Hindlimb muscle (tissue), 1 donor: ENCODE measurements at places on chromosomes 3 and 15.

- peak; percentile 36 for DNase-seq
Measured at GRCh38 chr15:73873889-73874511, 636 bp downstream of the TBC1D21 start.

- no peak for DNase-seq
Measured at GRCh38 chr3:97815149-97815917, 6.5 kb upstream of the CRYBG3 start.

DNA sequence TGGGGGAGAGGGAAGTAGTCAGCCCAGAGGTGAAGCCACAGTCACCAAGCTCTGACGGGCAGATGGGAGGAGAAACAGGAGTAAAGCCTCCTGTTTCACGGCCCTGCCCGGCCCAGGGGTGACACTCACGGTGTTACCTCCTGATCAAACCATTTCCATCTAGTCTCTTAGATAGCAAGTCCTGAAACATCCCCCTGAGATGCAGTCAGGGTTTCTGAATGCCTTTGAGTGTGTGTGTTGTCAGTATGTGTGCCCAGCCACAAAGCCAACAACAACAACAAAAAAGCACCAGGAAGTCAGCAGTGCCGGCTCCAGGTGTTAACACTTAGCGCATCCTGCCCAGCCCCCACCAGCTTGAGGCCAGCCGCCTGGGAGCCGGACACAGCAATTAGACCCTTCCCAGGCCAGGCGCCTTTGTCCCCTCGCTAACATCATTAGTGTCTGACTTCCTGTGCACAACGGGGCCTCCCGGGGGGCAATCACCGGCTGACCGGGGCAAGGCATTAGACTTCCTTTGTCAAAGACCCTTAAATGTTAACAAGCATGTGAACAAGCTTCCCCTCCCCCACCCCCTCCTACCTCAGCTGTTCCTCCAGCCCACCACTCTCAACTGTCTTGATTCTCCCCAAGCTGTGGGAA, 34.5 kb downstream of the IL17RD start:
- no peak for DNase-seq

- DNase-seq = no peak
Measured at GRCh38 chr3:58681863-58682262, 15.3 kb upstream of the FAM3D start.

DNA sequence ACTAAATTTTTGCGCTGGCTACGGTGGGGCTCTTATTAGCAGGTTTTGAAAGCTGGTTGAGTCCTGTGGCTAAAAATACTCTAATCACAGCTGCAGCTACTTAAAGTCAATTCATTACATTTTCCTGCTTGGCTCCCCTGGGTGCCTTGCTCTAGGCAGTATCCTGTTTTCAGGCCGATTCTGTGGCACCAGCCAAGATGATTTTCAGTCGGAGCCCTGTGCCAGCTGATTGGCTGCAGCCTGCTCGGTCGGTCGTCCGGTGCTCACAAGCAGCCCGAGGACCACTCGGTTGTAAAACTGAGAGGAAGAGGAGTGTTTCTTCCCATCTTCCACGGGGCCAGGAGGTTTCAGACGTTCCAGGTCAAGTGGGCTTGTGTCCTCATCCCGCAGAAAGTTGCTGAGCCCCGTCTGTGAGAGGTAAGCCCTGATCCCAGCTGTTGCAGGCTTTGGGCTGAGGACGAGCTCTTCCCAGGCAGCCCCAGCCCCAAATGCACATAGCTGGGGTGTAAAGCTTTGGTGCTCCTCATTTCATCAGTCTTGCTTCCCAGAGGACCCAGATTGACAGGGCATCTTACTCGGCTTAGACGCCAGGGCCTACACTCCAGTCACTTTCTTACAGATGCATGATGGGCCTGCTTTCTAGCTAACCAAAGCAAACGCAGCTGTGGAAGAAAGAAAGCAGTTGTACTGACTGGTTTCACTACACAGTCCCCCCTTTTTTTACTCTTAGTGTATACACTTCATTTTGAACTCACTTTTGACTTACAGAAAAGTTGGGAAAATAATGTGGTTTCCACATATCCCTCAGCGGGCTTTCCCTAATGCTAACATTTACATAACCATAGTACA, 15.9 kb downstream of the LYSMD4 start:
- peak; percentile 76 for DNase-seq

- DNase-seq = peak; percentile 2
Measured at GRCh38 chr15:46460431-46461094, 825.7 kb downstream of the SQOR start.

GRCh38 chr3:113266738-113267137, 55.4 kb downstream of the BOC start:
- no peak for DNase-seq
